Trophoblast cell (in vitro differentiated cells and primary cell): ENCODE measurements at places on chromosomes 1 and 21.

DNA sequence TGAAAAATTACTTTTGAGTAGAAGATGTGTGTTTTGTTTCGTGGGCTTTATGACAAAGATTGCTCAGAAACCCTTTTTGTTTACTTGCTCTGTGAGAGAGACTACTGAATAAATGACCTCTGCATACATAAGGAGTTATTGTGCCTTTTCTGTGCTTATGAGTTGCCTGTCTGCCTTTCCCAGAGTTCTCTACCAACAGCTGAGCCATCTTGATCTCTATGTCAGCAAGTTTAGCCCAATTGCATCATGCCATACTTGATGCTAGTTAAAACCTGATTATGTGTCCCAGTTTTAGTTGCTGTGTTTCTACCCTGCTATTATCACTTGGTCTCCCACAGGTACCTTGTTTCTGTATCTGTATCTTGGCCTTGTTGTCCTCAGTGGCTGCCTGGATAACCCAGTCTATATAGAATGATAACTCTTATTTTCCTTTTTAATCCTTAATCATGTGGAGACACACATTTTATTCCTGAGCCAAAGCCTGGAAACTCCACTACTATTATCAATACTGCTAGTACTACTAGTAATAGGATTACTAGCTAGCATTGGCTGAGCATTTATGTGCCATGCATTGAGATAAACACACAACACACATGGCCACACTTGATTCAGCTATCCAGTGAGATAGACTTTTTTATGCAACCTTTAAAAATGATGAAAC, 28.7 kb upstream of the GNG12 start:
- H3K36me3 ChIP-seq = no peaks in the 10 kb centered on the region
- no peak overlapping the region for H3K27ac ChIP-seq
- no peaks in the 10 kb centered on the region for H3K4me1 ChIP-seq
- H3K4me3 ChIP-seq = no peak overlapping the region

- no peaks in the 10 kb centered on the region for H3K27me3 ChIP-seq
- H3K27ac ChIP-seq = no peak overlapping the region
- peaks cover 2% of the 10 kb centered on the region for H3K4me1 ChIP-seq
- H3K4me3 ChIP-seq = no peak overlapping the region
- no peaks in the 10 kb centered on the region for H3K36me3 ChIP-seq
- DNase-seq = no peak
These were observed 94.8 kb downstream of the TGFBR3 start for GRCh38 chr1:91791103-91791502.

- no peaks in the 10 kb centered on the region for H3K4me1 ChIP-seq
- H3K27ac ChIP-seq = no peak overlapping the region
- no peak overlapping the region for H3K4me3 ChIP-seq
- DNase-seq = no peak
- H3K36me3 ChIP-seq = no peaks in the 10 kb centered on the region
These were observed 412.1 kb upstream of the NFIA start for GRCh38 chr1:60670302-60670701.

DNA sequence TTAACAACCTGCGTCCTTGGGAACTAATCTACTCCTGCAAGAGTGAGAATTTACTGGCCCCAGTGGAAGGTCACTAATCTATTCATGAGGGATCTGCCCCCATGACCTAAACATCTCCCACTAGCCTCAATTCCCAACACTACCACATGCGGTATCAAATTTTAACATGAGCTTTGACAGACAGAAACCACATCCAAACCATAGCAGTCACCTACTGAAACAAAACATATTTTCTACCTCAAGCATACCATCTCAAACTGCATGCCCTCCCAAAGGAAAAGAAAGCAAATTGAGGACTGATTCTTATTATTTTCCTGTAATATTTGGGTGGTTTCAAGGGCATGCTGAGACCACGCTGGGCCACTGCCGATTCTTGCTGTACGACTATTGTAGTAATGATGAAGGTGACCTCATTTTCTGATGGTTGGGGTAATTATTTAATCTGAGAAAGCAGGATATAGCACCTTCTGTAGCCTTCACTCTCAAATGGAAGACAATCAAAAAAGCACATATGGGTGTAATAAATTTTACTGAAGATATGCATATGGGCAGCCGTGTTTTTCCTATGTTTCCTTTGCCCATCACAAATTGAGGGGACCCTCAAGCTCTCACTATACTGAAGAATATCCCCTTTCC, 13.2 kb upstream of the GBP5 start:
- no peak for DNase-seq
- H3K27me3 ChIP-seq = no peaks in the 10 kb centered on the region
- H3K27ac ChIP-seq = no peak overlapping the region

DNA sequence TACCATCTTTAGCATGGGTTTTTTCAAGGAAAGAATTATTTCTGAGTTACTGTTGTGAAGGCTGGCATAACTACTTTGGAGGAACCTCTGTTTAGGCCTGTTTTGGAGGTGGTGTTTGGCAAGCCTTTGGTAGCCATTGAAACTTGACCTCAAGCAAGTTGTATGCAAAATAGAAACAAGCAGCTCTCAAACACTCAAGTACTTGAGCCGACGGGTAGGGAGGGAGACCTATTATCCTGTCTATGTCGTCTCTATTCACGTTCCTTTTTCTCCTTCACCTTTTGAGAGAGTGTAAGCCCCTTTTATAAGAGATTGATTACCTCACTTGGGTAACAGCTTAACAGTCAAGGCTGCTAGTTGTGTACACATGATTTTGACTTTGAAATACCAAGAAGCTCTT, 878.3 kb upstream of the CXADR start:
- no peaks in the 10 kb centered on the region for H3K36me3 ChIP-seq
- H3K4me1 ChIP-seq = peaks cover 2% of the 10 kb centered on the region
- no peak overlapping the region for H3K4me3 ChIP-seq
- H3K27ac ChIP-seq = no peak overlapping the region
- no peak for DNase-seq

- no peaks in the 10 kb centered on the region for H3K4me1 ChIP-seq
- H3K4me3 ChIP-seq = no peak overlapping the region
- H3K27ac ChIP-seq = no peak overlapping the region
- DNase-seq = no peak
These were observed 218.5 kb downstream of the NFIA start for GRCh38 chr1:61300899-61301298.

- H3K27me3 ChIP-seq = no peaks in the 10 kb centered on the region
- H3K4me3 ChIP-seq = no peak overlapping the region
- H3K36me3 ChIP-seq = no peaks in the 10 kb centered on the region
- DNase-seq = peak; percentile 77
- H3K27ac ChIP-seq = no peak overlapping the region
These were observed 68.0 kb upstream of the BACH1 start for GRCh38 chr21:29230551-29231261.

- H3K4me3 ChIP-seq = no peak overlapping the region
- DNase-seq = no peak
- peaks cover 11% of the 10 kb centered on the region for H3K4me1 ChIP-seq
- peaks cover 14% of the 10 kb centered on the region for H3K27me3 ChIP-seq
These were observed 3.4 kb upstream of the FAM131C start for GRCh38 chr1:16076865-16077238.

DNA sequence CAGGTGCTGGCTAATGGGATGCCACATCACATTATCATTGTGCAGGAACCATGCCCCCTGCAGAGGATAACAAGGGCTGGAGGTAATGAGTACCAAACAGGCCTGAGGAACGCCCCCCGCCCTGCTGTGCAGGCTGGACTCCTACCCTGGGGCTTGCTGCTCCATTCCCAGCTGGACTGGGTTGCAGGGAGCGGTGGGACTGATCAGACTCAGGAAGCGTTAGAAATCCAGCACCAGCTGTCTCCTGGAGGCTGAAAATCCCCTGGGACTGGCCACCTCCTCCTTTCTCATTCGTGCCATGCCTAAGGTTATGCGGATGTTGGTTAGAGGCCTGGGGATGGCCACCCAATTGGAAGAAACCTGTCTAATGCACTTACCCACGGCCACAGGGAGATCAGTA, 36.9 kb upstream of the POU3F1 start:
- H3K27ac ChIP-seq = no peak overlapping the region
- no peaks in the 10 kb centered on the region for H3K4me1 ChIP-seq
- no peaks in the 10 kb centered on the region for H3K27me3 ChIP-seq
- no peak for DNase-seq

DNA sequence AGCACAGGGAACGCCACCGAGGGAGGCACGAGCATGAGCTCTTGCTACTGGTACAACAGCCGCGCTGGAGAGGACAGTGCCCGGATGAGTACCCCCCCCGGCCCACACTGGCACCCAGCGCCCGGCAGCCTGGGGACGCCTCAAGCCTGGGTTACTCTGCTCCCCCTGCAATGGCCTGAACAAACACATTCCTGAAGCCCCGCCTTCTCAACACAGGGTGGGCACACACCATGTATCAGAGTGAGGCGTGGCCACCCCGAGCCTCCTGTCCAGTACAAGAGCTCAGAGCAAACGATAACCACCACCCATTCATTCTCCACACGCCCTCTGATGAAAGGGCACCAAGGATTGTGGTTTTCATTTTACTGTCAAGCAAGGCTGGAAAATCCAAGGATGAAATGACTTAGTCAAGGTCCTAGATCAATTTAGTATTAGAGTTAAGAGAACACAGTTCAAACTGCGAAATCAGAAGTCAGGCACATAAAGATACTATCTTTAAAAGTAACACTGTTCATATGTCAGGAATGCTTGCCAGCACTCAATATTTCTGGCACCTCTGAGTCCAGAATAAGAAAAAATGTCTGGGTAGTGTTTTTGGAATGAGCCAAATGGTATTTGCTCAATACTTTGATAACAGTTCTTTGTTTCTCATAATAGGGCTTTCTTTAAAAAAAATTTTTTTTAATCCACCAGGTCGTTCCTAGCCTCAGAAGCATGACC, 22.0 kb downstream of the UBE2G2 start:
- no peak overlapping the region for H3K4me3 ChIP-seq
- peaks cover 12% of the 10 kb centered on the region for H3K36me3 ChIP-seq
- DNase-seq = peak; percentile 76
